Urothelium cell line (cell line): ENCODE measurements at places on chromosomes 1 and 21.

- DNase-seq, result no peak
Measured at GRCh38 chr1:208951908-208952307, 631.6 kb upstream of the CAMK1G start.

- no peak for DNase-seq
Measured at GRCh38 chr1:23804183-23804835, 3.8 kb upstream of the GALE start.

DNA sequence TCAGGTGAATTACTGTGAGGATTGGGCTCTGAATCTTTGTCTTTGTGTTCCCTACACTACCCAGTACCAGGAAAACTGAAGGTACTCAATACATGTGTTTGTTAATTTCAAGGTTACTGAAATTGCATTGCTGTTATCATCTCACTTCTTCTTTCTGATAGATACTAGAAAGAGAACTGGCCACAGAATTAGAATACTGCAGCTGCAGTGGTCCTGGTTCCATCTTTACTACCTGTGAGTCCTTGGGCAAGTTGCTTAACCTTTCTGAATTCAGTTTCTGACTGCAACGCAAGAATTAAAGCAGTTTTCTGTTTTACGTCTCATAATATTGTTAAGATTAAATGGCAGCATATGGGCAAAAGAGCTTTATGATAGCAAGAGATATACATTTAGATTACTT is 263.5 kb downstream of the LMO4 start:
- DNase-seq, result no peak

DNA sequence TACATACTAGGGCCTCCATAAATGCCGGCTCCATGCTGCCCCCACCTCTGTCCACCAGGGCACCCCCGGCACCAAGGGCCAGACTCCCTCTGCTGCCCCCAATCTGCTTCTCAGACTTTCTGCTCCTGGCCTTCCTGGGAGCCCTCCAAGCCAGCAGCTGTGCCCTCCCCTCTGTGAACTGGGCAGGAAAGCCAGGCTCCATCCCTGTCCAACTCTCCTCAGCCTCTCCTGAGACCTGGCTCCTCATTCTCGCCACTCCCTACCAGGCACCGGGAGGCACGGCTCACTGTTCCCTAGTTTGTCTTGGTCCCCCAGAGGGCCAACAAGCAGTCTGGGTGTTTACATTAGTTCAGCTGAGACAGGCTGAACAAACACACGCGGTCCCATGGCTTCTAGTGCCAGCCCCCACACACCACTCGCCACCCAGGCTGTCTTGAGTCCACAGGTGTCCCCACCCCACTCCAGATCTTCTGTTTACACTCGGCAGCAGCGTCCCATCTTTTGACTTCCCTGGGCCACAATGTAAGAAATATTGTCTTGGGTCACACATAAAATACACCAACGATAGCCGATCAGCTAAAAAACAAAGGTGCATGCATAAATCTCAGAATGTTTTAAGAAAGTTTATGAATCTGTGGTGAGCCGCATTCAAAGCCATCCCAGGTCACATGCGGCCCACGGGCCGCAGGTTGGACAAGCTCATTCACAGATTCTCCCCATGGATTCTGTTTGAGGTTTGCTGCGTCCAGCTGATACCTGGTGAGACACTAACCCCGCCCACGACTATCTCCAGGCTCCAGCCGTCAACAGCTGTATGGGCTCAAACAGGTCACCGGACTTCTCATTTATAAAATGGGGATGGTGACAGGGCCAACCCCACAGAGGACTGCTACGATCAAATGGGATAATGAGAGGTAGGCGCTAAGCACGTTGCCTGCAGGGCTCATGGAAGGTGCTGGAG is 29.5 kb upstream of the ECE1 start:
- no peak for DNase-seq

- DNase-seq, result no peak
Measured at GRCh38 chr1:11357276-11357675, 84.3 kb downstream of the UBIAD1 start.

GRCh38 chr1:221521686-221522085 is 220.2 kb downstream of the DUSP10 start:
- DNase-seq, result no peak

GRCh38 chr1:242242983-242243382 is 244.1 kb upstream of the MAP1LC3C start:
- no peak for DNase-seq

- DNase-seq, result no peak
Measured at GRCh38 chr1:215241451-215241850, 158.9 kb downstream of the KCNK2 start.

GRCh38 chr1:157115429-157115838 is 15.8 kb upstream of the ETV3L start:
- DNase-seq, result no peak
